Uterine smooth muscle cell (primary cell): ENCODE measurements at places on chromosomes 1 and 21. TPM values are rescaled to one million over a fixed set of nuclear protein-coding genes. Genes with fewer than 3 reads are reported as not detected.

The S100A14 gene
- total RNA-seq: 0.22 TPM in 1 of 2 replicates, not detected in the other

The PGLYRP4 gene
- not detected in 2 replicates for total RNA-seq

The SLC45A3 gene
- total RNA-seq: 1.9 and 2.0 TPM in 2 replicates

The SH2D2A gene
- total RNA-seq: 0.25 TPM in 1 of 2 replicates, not detected in the other

The SPRR2F gene
- total RNA-seq: not detected in 2 replicates

The LRRC39 gene
- total RNA-seq: 0.44 and 0.50 TPM in 2 replicates

The LUZP1 gene
- 17.0 and 19.5 TPM in 2 replicates for total RNA-seq

The RNU1-4 gene
- total RNA-seq: under 0.01 and 2,224 TPM in 2 replicates

The SCYL3 gene
- total RNA-seq: 12.0 and 12.6 TPM in 2 replicates

The CRYZ gene
- total RNA-seq: 83.7 and 124 TPM in 2 replicates

The XCL2 gene
- total RNA-seq: not detected in 2 replicates

The HSD3B2 gene
- not detected in 2 replicates for total RNA-seq

The TAS1R1 gene
- total RNA-seq: not detected in 2 replicates

The OR2M4 gene
- not detected in 2 replicates for total RNA-seq

The MCOLN2 gene
- 2.5 and 2.7 TPM in 2 replicates for total RNA-seq

The IL20 gene
- 0.12 TPM in 1 of 2 replicates, not detected in the other for total RNA-seq

The CYB561D1 gene
- 5.4 and 6.5 TPM in 2 replicates for total RNA-seq

The CDC14A gene
- 3.0 and 4.4 TPM in 2 replicates for total RNA-seq

The TNFSF4 gene
- total RNA-seq: 0.66 and 1.9 TPM in 2 replicates

The PTGFR gene
- total RNA-seq: 6.5 and 17.7 TPM in 2 replicates

The TENT5C gene
- 1.5 and 2.5 TPM in 2 replicates for total RNA-seq

The CFHR1 gene
- 0.11 and 0.25 TPM in 2 replicates for total RNA-seq

The VASH2 gene
- total RNA-seq: 0.11 and 0.37 TPM in 2 replicates

The RGS13 gene
- not detected in 2 replicates for total RNA-seq

The HTR6 gene
- total RNA-seq: under 0.01 TPM in 1 of 2 replicates, not detected in the other

The RIPPLY3 gene
- not detected in 2 replicates for total RNA-seq

The FMOD gene
- total RNA-seq: 0.33 and 8.4 TPM in 2 replicates

The PARP1 gene
- total RNA-seq: 92.4 and 173 TPM in 2 replicates

The CEP350 gene
- total RNA-seq: 63.2 and 78.2 TPM in 2 replicates

The NAXE gene
- 80.1 and 83.0 TPM in 2 replicates for total RNA-seq

The SPATA45 gene
- total RNA-seq: not detected in 2 replicates

The RIPK4 gene
- not detected in 2 replicates for total RNA-seq

The FOXJ3 gene
- total RNA-seq: 15.5 and 17.6 TPM in 2 replicates

The ALG14 gene
- 2.9 TPM in 2 replicates for total RNA-seq

The MAGOH gene
- 23.2 and 44.9 TPM in 2 replicates for total RNA-seq

The AKR7A2 gene
- 84.1 and 104 TPM in 2 replicates for total RNA-seq

The MTOR gene
- 37.5 and 49.4 TPM in 2 replicates for total RNA-seq

The NPHS2 gene
- not detected in 2 replicates for total RNA-seq

The OR6Y1 gene
- not detected in 2 replicates for total RNA-seq

The DLGAP3 gene
- total RNA-seq: under 0.01 TPM in 1 of 2 replicates, not detected in the other

The TIAM1 gene
- 0.37 and 0.89 TPM in 2 replicates for total RNA-seq

The C1orf115 gene
- 2.5 and 4.2 TPM in 2 replicates for total RNA-seq

The CFHR3 gene
- not detected in 2 replicates for total RNA-seq

The RPS6KA1 gene
- total RNA-seq: 7.5 and 14.8 TPM in 2 replicates

The SYCP1 gene
- total RNA-seq: not detected in 2 replicates

The SSX2IP gene
- total RNA-seq: 58.5 and 83.6 TPM in 2 replicates

The B3GALT2 gene
- total RNA-seq: under 0.01 and 0.12 TPM in 2 replicates

The ADAMTSL4 gene
- 2.1 and 2.9 TPM in 2 replicates for total RNA-seq

The LENEP gene
- total RNA-seq: 1.00 TPM in 1 of 2 replicates, not detected in the other

The TTC22 gene
- total RNA-seq: not detected in 2 replicates

The BATF3 gene
- 0.75 and 1.5 TPM in 2 replicates for total RNA-seq

The FCRLB gene
- 9.0 and 16.6 TPM in 2 replicates for total RNA-seq
